ENCODE measurements at places on chromosomes 5 and 9.

GRCh38 chr5:180343110-180343830 is 9.9 kb downstream of the GFPT2 start:
- DNase-seq: no peak

DNA sequence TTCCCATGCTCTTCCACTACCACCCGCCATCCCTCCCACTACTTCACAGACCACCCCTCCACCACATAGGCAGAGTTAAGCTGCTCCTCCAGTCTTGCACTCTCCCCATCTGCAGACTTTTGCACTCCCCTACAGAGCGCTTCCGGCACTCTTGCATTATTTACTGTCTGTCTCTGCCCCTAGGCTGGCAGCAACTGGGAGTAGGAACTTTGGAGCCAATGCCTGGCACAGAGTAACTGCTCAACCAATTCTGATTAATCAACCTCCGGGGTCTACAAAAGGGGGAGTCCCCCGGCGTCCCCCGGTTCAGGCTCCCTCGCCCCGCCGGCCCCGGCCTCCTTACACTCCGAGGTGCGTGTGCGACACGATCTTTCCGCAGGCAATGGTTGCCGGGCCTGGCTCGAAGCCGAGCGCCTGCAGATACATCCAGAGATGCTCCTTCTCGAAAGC is 498 bp downstream of the HAUS6 start:
- DNase-seq: no peak

- DNase-seq: no peak
Observed at GRCh38 chr9:114511978-114512874, 7.0 kb upstream of the WHRN start.

DNA sequence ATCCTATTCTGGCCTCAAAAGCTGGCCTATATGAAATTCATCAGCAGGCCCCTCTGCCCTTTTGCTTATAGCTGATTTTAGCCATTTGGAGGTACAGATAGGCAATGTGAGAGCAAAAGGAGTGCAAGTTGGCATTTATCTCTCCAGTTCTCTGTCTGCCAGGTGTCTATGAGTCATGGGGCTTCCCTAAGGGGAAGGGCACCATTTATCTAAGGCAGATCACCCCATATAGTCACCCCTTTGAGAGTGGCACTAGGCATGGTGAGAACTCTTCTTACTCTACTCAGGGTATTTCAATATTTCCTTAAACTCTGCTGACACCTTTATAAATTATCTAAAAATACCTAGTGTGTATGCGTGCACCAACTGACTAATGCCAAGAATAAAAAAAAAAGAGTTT is 314.7 kb upstream of the CDH6 start:
- DNase-seq: no peak
